ENCODE measurements at places on chromosomes 3 and 15.

DNA sequence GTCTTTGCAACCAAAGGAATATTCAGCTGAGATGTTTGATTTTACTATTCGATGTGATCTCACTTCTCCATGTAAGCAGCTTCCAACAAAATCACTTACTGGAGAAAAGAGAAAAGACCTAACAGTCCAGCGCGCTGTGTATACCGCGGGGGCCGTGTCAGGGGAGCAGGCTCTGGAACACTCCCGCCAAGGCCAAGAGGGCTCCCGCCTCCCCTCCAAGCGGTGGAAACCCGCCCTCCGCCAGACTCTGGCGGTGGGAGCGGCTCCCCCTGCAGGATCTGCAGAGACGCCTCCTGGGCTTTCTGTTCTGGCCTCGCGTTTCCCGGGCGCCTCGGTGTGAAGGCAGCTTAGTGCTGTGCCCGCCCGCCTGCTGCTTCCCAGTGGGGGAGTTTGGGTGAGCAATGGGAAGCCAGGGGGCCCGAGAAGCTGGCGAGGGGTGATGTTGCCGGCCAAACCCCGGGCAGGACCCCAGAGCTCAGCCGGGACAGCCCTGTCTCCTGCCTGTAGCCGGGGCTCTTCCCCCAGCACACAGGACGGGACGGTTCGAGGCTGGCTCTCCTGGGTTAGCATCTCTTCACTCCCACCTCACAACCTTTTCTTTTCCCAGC lies 36.3 kb downstream of the CHST14 start:
- no peak for DNase-seq

- DNase-seq = no peak
These were observed 35.4 kb downstream of the HHLA2 start for GRCh38 chr3:108331792-108332191.

DNA sequence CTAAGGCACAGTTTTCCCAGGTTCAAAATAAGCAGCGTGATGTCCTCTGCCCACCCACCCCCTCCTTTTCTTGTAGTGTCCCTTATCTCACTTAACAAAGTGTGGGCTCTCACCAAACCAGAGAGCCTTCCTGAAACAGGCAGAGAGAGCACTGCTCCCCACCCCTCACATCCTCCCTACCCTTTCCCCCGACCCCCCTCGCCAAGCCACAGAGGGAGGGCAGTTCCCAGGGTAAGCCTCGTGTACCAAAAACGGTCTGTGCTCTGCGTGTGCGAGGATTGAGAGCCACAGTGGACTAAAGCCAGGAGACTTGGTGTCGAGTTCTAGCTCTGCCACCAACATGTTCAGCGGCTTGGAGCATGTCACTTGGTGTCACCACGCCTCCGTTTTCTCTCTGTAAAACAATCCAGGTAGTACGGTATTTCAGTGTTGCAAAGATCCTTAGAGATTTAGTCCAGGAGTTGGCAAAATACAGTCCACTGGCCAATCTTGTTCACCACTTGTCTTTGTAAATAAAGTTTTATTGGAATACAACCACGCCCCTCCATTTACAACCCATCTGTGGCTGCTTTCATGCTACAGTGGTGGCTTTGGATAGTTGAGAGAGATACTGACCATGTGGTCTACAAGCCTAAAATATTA lies 249.9 kb downstream of the OPA1 start:
- DNase-seq = no peak

- DNase-seq = no peak
These were observed 272.8 kb downstream of the BBX start for GRCh38 chr3:107795514-107796094.
